Peyer's patch (tissue), 4 donors: ENCODE measurements at places on chromosomes 12 and 14. TPM values are rescaled to one million over a fixed set of nuclear protein-coding genes. Genes with fewer than 3 reads are reported as not detected.

DPPA3 gene
- not detected for total RNA-seq

USP44 gene
- not detected for total RNA-seq

TMEM30B gene
- total RNA-seq: 69.2 TPM

LRRK2 gene
- total RNA-seq: 6.0 TPM

GNB3 gene
- total RNA-seq: 0.85 TPM

TMEM121 gene
- 1.1 TPM for total RNA-seq

PPM1H gene
- 1.7 TPM for total RNA-seq

OAS2 gene
- 1.3 TPM for total RNA-seq

SOX5 gene
- 4.0 TPM for total RNA-seq

TAS2R42 gene
- not detected for total RNA-seq

REP15 gene
- total RNA-seq: 20.1 TPM

CLEC6A gene
- total RNA-seq: not detected

AHNAK2 gene
- total RNA-seq: 3.2 TPM

ITGB7 gene
- 66.0 TPM for total RNA-seq

DACT1 gene
- total RNA-seq: 1.9 TPM

TEX52 gene
- total RNA-seq: not detected

ETV6 gene
- total RNA-seq: 49.5 TPM

OASL gene
- total RNA-seq: 0.94 TPM

GAS2L3 gene
- 14.0 TPM for total RNA-seq

GPR84 gene
- not detected for total RNA-seq

AMN gene
- 809 TPM for total RNA-seq

MEG3 gene
- total RNA-seq: 26.9 TPM

KLRK1 gene
- total RNA-seq: 3.3 TPM

RPGRIP1 gene
- total RNA-seq: 3.3 TPM

SMIM41 gene
- 6.6 TPM for total RNA-seq

HSPB8 gene
- total RNA-seq: 6.8 TPM

PLEKHG7 gene
- 19.0 TPM for total RNA-seq

ERC1 gene
- 33.1 TPM for total RNA-seq

KRT81 gene
- not detected for total RNA-seq

ZFYVE1 gene
- 24.9 TPM for total RNA-seq

LMO3 gene
- total RNA-seq: 6.6 TPM

PAX9 gene
- total RNA-seq: not detected
